ENCODE measurements at places on chromosomes 16 and 17. TPM values are rescaled to one million over a fixed set of nuclear protein-coding genes. Genes with fewer than 3 reads are reported as not detected.

CMTM2 gene
- total RNA-seq: 1.2 TPM

LYRM1 gene
- 31.3 TPM for total RNA-seq

NXPH3 gene
- 2.9 TPM for total RNA-seq

CCL4L2 gene
- total RNA-seq: 3.2 TPM

NOL3 gene
- 31.3 TPM for total RNA-seq

GP1BA gene
- not detected for total RNA-seq

SOX9 gene
- total RNA-seq: 7.9 TPM

All from omental fat pad (tissue), 4 donors.